Glomerular endothelial cell (primary cell): ENCODE measurements at places on chromosomes 7 and 10. TPM values are rescaled to one million over a fixed set of nuclear protein-coding genes. Genes with fewer than 3 reads are reported as not detected.

DNA sequence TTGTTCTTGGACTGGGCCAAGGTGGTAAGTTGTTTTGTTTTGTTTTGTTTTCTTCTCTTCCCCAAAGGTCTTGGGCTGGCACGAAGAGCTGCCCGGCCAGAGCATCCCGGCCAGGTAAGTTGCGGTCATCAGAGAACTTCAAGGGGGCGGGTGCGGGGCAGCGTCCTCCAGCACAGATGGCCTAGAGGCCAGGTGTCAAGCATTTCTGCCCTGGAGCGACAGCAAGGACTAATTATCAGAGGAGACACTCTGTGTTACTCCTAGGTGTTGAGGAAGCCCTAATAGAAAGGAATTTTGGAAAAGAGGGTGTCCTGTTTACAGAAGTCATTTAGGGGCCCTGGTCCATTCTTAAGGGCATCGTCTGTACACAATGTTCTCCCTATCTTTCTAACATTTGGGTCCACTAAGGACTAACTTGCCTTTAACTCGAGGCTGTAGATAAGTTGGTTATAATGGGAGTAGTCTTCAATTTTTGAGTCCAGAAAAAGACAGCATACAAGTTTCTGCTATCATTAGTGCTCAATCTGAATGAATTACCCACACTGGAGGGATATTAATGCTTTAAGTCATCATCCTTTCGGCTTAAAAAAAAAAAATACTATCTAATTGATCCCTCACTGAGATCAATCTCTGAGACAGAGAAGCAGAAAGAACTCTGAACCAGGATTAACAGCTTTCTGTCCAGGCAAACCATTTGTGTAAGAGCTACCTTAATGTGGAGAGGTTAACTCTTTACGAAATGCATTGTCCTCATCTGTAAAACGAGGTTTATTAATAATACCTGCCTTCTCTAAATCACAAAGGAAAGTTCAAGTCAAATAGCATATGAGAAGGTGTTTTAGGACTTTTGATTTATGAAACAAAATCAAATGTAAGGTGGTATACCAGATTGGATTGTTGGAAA lies 1.5 kb downstream of the ITGB8 start:
- no peak for DNase-seq

DNA sequence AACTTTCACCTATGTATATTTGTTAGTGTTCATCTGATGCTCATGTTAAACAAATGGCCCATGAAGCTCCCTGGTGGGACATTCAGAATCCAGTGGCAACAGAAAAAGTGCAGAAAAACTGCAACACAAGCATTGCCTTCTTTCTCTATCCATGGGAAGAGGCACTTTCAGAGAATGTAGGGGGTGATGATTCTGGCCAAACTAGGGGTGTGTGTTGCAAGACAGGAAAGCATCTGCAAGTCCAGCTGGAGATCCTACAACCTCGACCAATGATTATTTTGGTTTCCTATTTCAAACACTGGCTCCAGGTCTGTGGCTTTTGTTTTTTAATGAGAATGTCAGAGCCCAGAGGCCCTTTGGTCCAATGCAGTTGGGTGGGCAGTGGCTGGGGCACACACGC lies 198.7 kb downstream of the CXCL12 start:
- no peak for DNase-seq

DNA sequence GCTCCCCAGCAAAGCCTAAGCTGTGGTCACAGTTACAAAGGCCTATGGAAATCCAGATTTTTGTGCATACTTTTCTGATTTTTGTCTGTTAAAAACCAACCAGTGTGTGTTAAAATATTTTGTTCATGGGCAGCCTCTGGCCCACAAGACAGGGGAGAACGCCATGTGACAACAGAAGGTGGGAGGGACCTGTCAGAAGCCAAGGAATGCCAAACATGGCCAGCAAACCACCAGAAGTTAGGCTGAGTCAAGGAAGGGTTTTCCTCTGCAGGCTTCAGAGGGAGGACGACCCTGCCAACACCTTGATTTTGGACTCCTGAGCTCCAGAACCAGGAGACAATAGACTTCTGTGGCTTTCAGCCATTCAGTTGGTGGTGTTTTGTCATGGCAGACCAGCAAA lies 127.3 kb downstream of the CUL2 start:
- DNase-seq, result no peak

PRKAR2B gene
- total RNA-seq, result 24.2 and 28.7 TPM in 2 replicates
